HT-29 (cell line): ENCODE measurements at places on chromosomes 4 and X. TPM values are rescaled to one million over a fixed set of nuclear protein-coding genes. Genes with fewer than 3 reads are reported as not detected.

The IL13RA1 gene
- total RNA-seq: 22.7 and 25.7 TPM in 2 replicates

The GK2 gene
- total RNA-seq: not detected in 2 replicates

The PHEX gene
- total RNA-seq: 0.10 and 0.18 TPM in 2 replicates

DNA sequence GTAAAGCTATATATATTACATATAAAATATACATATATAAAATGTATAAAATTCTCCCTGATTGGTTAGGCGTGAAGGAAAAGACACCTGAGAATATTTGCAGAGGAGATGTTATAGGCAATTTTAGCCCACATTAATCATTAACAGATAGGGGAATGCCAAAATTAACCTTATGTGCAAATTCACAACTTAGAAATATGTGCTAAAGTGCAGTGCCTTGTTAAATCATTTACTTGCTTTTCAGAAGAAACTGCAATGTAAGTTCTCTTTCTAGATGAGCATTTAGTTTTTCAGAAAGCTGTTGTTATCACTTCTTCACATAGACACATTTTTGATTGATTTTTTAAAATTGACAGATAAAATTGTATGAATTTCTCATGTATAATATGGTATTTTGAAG lies 5.6 kb downstream of the TASL start:
- DNase-seq: no peak

GRCh38 chr4:47278631-47279030 lies 184.9 kb downstream of the COMMD8 start:
- DNase-seq: no peak

- DNase-seq: no peak
Measured at GRCh38 chr4:2273657-2274319, 11.9 kb upstream of the MXD4 start.

- DNase-seq: no peak
Measured at GRCh38 chr4:160193787-160194186, 1090.9 kb downstream of the RAPGEF2 start.

- no peak for DNase-seq
Measured at GRCh38 chr4:111435986-111436744, 709.1 kb upstream of the FAM241A start.

GRCh38 chrX:28910487-28910886 lies 323.2 kb downstream of the IL1RAPL1 start:
- DNase-seq: no peak

GRCh38 chr4:75634951-75635350 lies 4.6 kb upstream of the CDKL2 start:
- no peak for DNase-seq
